Renal pelvis (tissue), 12 donors: ENCODE measurements at places on chromosomes 6 and 20. TPM values are rescaled to one million over a fixed set of nuclear protein-coding genes. Genes with fewer than 3 reads are reported as not detected.

- no peak for DNase-seq
These were observed 48.1 kb downstream of the FOXA2 start for GRCh38 chr20:22536141-22536828.

Gene SLC17A3
- 0.47 TPM for polyA plus RNA-seq

GRCh38 chr20:3037654-3038053, 5.8 kb upstream of the GNRH2 start:
- no peak for DNase-seq

- DNase-seq: no peak
These were observed 140.8 kb upstream of the AGPAT4 start for GRCh38 chr6:161414707-161415106.

Gene CENPW
- polyA plus RNA-seq: 28.2 TPM

Gene PI3
- not detected for polyA plus RNA-seq

Gene TFAP2B
- polyA plus RNA-seq: 17.1 TPM

- DNase-seq: no peak
These were observed 146.0 kb downstream of the PTCHD4 start for GRCh38 chr6:47964969-47965368.

DNA sequence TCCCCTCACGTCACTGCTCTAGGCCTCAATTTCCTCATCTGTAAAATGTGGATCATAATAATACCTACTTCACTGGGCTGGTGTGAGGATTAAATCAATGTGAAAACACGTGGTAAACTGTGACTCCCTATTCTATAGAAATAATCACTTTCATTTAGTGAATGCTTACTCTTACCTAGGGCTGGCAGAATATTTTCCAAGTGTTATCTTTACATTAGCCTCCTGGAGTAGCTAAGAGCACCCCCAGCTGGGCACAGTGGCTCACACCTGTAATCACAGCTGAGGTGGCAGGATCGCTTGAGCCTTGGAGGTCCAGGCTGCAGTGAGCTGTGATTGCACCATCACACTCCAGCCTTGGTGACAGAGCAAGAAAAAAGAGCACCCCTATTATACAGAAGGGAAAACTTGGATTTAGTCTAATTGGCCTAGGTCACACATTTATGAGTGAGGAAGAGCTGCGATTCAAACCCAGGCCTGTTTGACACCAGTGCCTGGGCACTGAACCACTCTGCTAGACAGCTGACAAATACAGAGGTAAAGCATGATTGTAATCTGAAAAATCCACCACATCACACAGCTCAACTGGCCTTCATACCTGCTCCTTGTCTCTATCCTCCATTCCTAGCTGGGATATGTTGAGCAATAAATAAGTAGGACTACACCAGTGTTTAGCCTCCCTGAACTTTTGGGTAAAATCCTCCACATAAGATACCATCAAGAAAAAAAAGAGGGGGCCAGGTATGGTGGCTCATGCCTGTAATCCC, 1.4 kb upstream of the SNTA1 start:
- no peak for DNase-seq

Gene CDYL
- polyA plus RNA-seq: 23.8 TPM

DNA sequence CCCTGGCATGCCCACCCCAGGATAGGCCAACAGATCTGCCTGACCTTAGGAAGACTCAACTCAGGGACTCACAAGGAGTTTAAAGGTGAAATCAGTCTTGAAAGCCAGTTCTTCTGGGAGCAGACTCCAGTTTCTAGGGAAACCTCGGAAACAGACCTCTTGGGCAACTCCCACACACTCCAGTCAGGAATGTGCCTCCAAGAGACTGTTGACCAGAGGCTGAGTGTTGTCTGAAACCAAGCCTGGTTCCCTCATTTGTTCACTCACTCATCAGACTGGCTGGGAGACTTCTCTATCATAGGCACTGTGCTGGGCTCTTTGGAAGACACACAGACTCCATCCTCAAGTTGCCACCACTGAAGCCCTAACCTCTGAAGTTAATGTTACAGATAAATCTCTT, 1.8 kb downstream of the TREM1 start:
- peak; percentile 52 for DNase-seq

GRCh38 chr6:41353333-41353732, 17.9 kb downstream of the NCR2 start:
- DNase-seq: no peak

DNA sequence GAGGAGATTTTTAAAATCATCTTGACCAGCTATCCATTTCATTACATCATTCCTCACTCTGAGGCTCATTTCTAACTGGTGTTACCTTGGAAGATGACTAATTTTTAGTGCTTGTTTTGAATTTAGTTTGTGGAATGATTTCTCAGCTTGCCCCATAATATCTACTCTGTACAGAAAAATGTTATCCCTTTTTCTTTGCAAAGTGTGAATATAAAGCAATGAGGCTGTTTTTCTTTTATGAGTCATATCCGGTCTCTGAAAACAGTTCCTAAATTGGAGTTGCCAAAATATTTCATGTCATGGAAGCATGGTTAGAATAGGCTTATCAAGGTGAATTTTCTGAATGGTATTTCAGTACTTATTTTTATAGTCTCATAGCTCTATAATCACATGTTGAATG, 43.8 kb downstream of the FUT9 start:
- no peak for DNase-seq

Gene ZNF165
- polyA plus RNA-seq: 5.2 TPM

Gene NINL
- 56.6 TPM for polyA plus RNA-seq

DNA sequence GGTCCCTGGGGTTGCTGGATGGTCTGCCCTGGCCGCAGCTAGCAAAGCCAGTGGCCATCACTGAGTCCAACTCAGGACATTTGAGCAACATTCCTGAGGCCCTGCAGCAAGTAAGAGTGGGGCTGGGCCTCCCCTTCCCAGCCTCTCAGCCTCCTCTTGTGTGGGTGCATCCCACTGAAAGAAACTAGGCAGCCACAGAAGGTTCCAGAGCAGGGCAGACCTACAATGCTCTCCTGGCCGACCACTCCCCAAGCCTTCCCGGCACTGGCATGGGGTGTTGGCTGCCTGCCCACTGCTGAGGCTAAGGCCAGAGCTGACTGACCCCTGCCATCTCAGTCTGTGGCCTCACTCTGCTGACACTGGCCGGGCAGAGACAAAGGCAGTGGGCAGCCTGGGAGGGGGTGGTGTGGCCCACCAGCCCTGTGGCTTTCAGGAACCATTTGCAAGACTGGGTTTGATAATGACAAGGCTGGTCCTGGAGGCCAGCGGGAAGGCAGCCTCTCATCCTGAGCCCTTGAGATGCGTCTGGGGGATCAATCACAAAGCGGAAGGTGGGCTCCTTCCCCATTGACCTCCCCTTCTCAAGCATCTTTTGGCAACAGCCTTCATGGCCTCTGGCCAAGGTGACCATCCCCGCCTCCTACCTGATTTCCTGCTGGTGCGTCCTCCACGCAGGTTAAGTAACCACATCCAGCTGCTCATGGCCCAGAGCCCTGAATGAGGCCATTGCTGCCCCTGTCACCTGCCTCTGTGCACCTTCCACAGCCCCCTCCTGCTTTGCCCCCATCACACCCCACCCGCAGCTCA, 9.6 kb downstream of the DLGAP4 start:
- no peak for DNase-seq
